ENCODE measurements at places on chromosomes 12 and 14.

GRCh38 chr12:42407306-42407705 is 81.3 kb downstream of the PPHLN1 start:
- no peak for DNase-seq

DNA sequence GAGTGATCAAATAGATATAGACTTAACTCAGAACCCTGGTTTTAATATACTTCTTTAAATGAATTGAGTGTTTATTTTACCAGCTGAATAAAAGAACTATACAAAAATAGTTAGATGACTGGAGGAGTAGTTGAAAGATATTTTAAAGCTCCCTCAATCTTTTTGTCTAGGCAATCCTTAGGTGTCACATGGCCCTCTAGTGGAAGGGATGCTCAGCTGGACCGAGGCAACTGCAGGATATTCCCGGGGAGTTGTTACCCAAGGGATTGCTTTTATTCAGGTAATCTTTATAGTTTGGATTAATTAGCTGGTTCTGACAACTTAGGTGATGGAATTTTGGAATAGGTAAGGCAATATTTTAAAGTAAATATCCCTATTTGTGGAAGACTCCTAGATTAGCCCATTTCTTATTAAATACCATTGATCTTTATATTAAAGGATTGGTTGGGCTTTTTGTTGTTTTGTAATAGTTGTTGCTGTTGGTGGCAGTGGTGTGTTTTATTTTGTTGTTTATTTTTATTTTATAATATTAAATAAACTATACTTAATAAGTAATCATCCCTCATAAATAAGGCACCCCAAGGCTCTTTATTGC is 57.1 kb downstream of the ZDHHC17 start:
- DNase-seq, result no peak

- DNase-seq, result no peak
Measured at GRCh38 chr12:123050331-123050831, 69.9 kb downstream of the ARL6IP4 start.

DNA sequence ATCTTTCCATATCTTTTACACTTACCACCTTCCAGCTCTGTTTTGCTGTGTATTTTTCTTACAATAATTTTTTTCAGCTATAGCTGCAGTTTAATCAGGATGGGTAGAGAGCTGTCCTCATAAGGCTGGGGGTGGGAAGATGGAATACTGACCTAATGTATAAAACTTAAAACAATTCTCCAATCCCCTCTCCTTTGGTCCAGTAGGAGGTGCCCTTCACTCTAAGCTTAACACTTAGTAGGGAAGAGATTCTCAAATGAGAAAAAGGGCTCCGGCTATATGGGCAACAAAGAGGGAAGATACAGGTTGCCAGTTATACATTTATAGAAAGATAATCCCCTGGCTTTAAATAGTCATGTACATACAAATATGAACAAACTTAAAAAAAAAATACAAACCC is 2.8 kb downstream of the ORMDL2 start:
- DNase-seq, result no peak
